HuH-7 (cell line): ENCODE measurements at places on chromosomes 16 and 17.
A peak's percentile ranks its signal among the peaks of the same experiment; 100 is the strongest.

DNA sequence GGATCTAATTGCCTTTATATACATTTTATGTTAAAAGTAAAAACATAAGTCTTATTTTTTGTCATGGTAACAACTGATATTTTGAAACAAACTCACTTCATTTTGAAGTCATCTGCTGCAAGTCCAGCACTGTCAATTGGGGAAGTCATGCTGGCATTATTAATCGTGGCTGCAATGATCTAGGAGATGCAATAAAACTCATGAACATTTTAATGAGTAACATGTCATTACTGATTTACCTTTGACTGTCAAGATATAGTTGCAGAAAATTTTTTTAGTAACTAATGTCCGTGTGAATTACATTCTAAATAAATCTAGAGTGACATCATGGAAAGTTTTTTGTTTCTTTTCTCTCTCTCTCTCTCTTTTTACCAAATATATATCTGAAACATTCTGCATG, 17.3 kb upstream of the KRT24 start:
- no peak for DNase-seq

DNA sequence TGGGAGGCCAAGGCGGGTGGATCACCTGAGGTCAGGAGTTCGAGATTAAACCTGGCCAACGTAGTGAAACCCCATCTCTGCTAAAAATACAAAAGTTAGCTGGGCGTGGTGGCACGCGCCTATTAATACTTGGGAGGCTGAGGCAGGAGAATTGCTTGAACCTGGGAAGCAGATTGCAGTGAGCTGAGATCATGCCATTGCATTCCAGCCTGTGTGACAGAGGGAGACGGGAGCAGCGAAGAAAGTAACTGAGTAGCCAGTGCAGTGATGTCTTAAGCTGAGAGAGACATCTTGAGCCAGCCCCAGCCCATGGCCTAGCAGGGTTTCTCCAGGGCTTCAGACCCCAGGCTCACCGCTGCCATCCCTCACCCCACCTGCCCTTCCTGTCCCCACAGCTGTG, 9.8 kb upstream of the SMIM5 start:
- no peak for DNase-seq

- DNase-seq: no peak
Measured at GRCh38 chr17:78645421-78646295, 68.5 kb upstream of the DNAH17 start.

DNA sequence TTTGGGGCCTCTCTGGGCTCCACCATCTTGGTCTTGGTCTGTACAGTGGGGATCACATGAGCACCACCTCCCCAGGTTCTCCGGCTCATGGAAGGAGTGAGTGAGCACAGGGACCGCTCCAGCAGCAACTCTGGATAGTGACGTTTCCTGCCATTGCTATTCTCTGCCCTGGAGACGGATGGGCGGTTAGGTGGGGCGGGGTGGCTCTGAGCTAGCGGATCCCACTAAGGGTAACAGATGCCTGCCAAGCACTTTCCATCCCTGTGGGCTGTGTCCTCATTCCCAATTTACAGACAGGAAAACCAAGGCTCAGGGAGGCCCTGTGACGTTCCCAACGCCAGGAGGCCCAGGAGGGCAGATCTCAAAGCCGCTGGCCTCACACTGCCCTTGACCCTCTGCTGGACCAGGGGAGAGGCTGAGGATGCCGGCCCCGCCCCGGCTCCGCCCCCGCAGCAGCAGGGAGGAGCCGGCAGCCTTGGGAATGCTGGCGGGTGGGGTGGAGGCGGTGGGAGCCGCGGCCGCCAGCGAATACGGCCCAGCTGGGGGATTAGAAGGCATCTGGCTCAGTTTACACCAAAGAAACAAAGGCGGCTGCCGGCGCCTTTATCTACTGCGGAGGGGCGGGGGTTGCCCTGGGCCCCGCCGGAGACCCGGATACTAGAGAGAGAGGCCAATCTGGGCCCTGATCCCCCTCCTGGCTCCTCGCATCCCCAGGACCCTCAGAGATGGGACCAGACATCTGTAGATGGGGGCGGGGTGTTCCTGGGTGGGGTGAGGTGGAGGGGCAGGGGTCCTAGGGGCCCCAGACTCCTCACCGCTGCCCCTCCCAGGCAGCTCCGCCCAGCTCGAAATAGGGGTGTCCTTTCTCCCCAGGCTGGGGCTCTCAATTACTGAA, 122.3 kb upstream of the CIBAR2 start:
- DNase-seq: peak; percentile 99

GRCh38 chr17:79985361-79985942, 50.2 kb downstream of the TBC1D16 start:
- no peak for DNase-seq

- no peak for DNase-seq
Measured at GRCh38 chr17:74678541-74678940, 34.2 kb downstream of the CD300LF start.

DNA sequence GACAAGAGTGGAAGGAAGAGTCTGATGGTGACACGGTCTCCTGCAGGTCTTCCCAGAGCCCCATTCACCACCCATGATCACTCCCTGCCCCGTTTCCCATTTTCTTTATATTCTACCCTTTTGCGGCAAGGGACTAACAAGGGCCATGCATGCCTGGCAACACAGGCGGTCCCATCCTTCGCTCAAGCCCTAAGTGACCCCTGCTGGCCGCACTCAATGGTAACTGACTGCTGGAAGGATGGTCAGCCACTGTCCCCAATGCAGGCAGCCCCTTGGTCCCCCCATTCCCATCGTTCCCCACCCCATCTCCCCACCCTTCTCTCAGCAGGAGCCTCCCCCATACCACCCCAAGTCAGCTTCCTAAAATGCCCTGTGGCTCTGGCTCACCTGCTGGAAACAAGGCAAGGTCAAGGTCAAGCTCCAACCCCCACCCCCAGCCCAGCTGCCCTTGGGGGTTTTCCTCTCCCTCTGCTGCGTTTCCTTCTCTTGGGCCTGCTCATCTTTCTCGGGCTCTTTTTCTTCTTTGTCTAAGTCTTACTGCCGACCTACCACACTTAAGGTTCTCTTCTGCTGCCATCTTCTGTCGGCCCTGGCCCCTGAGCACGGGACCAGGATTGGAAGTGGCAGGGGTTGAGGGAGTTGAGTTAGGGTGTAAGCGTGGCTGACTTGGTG, 116.0 kb downstream of the RPTOR start:
- no peak for DNase-seq

GRCh38 chr17:12085076-12085949, 64.6 kb downstream of the MAP2K4 start:
- DNase-seq: no peak

DNA sequence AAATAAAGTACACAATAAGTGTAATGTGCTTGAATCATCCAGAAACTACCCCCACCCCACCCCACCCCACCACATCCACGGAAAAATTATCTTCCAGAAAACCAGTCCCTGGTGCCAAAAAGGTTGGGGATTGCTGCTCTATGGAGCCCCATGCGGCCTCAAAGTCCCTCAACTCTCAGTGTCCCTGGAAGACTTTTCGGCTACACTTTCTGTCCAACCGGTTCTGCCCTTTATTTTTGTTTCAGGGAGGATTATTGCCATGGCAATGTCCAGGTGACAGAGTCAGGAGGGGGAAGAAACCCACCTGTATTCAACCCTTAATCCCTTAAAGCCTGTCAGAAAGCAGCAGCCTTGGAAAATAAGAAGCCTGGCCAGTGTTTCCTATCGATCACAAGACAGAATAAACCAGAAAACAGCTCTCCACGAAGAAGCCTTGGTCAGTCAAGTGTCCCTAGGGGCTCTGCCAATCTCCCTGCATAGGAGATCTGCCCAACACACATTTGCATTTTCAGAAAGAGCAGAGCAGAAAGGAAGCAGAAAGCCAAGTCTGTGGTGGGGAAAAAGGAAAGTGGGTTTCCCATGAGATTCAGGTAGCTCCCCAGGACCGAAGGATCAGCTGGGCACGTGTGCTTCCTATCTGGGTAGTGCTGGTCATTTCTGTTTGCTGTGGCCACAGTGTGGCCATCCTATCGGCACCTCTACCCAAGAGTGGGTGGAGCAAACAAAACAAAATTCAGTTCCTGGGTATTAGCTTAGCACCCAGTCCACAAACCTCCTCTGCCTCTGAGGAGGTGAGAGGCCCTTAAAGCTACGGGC, 342.7 kb downstream of the SOX9 start:
- no peak for DNase-seq

DNA sequence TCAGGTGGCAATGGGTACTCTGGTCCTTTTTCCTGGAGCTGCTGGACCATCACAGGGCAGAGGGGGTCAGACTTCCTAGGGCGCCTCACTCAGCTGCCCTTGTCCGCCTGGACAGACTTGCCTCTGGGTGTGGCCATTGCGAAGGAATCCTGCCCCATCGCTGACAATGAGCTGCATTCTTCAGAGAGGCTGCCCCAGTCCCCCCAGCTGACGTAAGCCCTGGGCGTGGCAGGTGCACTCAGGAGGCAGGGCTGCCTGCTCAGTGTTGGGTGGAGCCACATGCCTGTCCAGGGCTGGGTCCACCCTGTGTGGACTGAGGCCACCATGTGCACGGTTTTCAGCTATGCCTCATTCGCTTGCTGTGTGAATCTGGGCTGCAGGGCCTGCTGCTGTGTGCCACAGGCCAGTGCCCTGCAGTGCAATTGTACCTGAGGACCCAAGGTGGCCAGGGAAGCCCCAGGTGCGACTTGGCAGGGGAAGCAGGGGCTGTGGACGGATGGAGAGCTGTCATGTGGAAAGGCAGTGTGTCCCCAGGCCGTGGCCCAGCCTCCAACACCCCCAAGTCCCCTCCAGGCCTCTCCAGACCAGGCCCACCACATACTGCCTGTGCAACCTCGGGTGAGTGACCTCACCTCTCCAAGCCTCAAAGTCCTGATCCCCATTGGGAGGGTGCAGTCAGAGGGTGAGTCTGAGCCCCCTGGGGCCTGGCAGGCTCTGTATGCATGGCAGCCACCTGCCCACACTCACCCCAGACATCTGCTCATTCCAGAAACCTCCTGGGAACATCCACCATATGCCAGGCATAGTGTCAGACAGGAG, 14.0 kb upstream of the MPRIP start:
- DNase-seq: peak; percentile 91

- DNase-seq: no peak
Measured at GRCh38 chr16:58452640-58453039, 47.3 kb upstream of the NDRG4 start.

- no peak for DNase-seq
Measured at GRCh38 chr17:65857718-65858117, 296.3 kb upstream of the AXIN2 start.

DNA sequence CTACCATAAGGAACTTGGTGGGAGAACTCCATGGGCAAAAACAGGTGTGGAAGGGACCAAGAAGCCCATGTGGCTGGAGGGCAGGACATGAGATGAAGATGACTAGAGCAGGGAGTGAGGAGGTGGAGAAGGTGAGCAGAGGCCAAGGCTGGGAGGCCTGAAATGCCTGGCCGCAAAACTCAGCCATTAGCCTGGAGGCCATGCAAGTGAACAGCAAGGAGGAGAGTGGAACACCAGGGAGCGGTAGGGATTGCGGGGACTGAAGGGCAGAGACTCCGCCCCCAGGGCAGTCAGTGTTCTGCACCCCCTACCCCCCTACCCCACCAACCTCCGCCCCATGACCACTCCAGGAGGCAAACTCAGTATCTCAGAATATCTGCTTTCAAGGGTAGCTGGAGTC, 17.0 kb downstream of the BCL7C start:
- DNase-seq: peak; percentile 40

DNA sequence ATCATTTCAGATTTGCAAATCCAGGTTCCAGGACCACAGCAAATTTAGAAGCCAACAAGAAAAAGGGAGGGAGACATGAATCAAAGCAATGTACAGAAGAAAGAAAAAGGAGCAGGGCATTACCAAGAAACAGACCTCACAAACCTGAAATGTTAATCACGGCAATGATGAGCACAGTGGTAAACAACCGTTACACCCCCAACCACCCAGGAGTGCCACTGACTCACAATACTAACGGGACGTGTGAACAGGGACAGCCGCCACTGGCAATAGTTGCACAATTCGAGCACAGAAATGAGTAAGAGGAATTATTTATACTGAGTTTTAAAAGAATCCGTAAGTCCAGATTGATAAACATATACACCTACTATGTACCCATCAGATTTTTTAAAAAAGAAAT, 13.8 kb downstream of the USP22 start:
- no peak for DNase-seq

DNA sequence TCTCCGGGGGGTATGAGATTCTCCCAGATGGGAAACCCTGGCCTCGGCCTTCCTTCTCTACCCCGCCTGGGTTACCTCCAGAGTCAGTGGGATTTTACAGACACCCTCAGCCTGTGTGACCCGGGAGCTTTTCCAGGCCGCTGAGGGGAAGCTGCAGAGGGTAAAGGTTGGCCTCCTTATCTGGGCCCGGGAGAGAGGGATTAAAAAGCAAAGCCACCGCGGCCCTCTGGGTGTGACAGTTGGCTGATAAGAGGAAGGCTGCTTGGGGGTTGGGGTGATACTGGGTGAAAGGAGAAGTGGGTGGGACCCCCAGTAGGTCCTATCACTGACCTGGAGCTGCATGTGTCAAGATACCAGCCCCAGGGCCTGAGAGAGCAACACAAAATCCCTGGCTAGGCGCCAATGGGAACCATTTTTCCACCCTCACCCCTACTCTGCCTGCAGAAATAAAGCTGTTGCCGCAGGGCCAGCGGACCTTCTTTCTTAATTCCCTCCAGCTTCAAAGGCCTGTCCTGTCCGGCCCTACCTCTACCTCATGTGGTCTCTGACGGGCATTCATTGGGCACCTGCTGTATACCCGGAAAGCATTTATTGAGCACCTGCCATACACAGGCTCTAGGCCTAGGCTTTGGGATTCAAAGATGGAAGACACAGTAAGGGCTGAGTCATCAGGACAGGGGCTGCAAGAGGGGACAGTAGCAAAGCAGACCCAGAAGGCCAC, 77.6 kb upstream of the GSE1 start:
- DNase-seq: peak; percentile 98

- DNase-seq: no peak
Measured at GRCh38 chr16:66079671-66080334, 286.7 kb upstream of the CDH5 start.

DNA sequence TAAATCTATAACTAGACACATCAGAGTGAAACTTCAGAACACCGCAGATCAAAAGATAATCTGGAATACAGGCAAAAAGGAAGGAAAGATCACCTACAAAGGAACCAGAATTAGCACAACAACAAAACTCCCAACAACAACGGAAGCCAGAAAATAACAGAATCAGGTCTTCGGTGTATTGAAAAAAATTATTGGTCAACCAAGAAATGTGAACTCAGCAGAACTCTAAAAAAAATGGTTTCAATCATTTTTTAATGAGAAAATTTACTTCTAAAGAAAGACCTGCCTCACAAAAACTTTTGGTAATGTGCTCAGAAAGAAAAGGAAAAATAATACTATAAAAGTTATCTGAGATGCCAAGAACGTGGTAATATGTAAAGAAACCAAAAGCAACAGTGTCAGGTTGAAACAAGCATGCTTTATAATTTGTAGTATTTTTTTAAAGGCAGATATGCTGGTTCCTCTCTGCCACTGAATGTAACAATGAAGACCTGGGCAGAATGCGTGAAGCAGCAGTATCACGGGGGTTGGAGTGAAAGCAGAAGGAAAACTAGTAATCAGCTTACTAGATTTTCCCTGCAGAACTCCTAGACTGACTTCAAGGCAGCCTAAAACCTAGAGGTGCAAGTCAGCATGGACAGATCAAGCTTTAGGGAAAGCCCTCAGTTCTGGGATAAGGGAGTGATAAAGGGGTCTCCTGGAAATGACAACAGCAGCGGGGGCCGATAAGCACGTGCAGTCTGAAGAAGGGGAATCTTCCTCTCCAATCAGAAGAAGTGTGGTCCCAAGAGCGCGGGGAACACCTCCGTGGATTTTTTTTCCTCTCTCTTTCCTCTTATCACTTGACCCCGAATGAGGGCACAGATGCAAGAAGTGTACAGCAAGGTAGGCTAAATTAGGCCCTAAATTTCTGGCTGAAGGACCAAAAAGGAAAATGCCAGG, 80.9 kb upstream of the TEKT1 start:
- no peak for DNase-seq

- peak; percentile 30 for DNase-seq
Measured at GRCh38 chr17:58415371-58416055, 1.8 kb downstream of the RNF43 start.
